A549 treated with Mapracorat at 1 μM for 4 hours (cell line): ENCODE measurements at places on chromosomes 6 and 20. TPM values are rescaled to one million over a fixed set of nuclear protein-coding genes. Genes with fewer than 3 reads are reported as not detected.

UBD gene
- 0.33 to 1.0 TPM (median 0.87 TPM) in 5 replicates for total RNA-seq

COL21A1 gene
- 0.50 to 1.0 TPM (median 0.60 TPM) in 5 replicates for total RNA-seq

L3MBTL1 gene
- 0.67 to 1.9 TPM (median 1.1 TPM) in 5 replicates for total RNA-seq

KCNB1 gene
- total RNA-seq, result 0.98 to 3.6 TPM (median 1.3 TPM) in 5 replicates

MOG gene
- total RNA-seq, result not detected in 5 replicates

PHF20 gene
- 28.1 to 39.5 TPM (median 36.5 TPM) in 5 replicates for total RNA-seq

DLK2 gene
- total RNA-seq, result 4.5 to 7.5 TPM (median 7.1 TPM) in 5 replicates

PRKN gene
- 0.07 TPM in 2 of 5 replicates, not detected in the others for total RNA-seq
